ENCODE measurements at places on chromosomes 1 and 21.

GRCh38 chr1:183180218-183180617 is 5.8 kb upstream of the LAMC2 start:
- no peak for DNase-seq

DNA sequence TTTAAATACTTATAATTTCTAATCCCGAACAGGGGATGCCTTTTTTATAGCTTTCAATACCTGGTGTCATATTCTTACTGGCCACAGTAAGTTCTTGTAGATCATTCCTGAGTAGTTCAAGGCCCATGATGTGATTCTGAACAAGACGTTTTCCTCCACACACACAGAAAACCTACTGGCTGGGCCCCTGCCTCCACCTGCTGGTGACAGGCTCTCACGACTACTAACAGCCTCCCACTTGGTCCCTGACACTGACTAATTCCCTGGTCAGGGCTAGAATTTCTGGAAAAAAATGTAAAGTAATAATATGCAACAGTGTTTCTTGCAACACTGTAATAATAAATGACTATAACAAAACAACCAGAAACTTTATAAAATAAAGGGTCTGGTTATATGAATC is 50.4 kb upstream of the RIPK4 start:
- DNase-seq, result peak; percentile 57

- no peak for DNase-seq
These were observed 54.3 kb upstream of the GOLT1A start for GRCh38 chr1:204268101-204268500.

DNA sequence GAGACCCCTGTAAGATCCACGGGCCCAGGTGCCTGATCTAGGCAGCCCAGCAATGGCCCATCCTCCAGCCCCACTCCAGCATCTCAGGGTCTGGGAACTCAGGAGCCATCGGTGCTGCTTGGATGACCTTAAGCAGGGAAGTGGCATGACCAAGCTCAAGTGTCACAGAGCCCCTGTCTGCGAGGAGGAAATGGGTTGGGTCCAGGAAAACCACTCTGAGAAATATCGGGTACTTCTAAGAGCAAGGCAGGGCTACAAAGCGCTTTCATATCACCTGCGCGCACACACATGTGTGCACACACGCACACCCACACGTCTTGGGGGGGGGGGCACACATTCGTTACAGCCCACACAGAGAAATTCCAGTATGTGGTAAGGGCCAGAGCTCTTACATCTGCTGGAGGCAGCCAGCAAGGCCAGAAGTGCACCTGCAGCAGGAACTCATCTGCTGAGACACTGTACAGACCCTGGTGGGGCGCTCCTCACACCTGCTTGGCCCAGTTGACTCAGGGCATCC is 32.6 kb upstream of the SPOCD1 start:
- no peak for DNase-seq

- no peak for DNase-seq
These were observed 216.4 kb downstream of the LTN1 start for GRCh38 chr21:28776251-28776650.

GRCh38 chr1:221939607-221940006 is 197.7 kb upstream of the DUSP10 start:
- DNase-seq, result no peak

GRCh38 chr1:185432948-185433347 is 115.9 kb upstream of the IVNS1ABP start:
- no peak for DNase-seq

DNA sequence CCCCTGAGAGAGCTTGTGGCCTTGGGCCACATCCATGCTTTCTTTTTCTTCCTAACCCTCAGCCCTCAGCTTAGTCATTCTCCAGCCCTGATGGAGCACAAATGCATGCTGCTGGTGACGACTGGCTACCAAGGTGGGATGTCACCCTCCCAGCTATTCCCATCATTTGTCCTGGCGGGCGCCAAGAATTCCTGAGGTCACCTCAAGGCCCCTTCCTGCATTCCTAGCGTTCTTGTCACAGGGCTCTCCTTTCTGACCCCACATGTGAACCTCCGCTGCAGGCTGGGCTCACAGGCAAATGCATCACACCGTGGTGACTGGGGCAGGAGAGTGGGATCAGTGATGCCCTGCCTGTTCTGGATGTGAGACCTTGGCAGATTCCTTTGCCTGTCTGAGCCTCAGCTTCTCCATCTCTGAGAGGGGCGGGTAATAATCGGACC is 53.4 kb upstream of the IFFO2 start:
- no peak for DNase-seq

- no peak for DNase-seq
These were observed at the start of gene SLC44A3 for GRCh38 chr1:94819945-94820746. Gene SLC44A3, plus strand, starts transcription at chr1:94820357. Its CDS starts 95 bp downstream, at chr1:94820452.

DNA sequence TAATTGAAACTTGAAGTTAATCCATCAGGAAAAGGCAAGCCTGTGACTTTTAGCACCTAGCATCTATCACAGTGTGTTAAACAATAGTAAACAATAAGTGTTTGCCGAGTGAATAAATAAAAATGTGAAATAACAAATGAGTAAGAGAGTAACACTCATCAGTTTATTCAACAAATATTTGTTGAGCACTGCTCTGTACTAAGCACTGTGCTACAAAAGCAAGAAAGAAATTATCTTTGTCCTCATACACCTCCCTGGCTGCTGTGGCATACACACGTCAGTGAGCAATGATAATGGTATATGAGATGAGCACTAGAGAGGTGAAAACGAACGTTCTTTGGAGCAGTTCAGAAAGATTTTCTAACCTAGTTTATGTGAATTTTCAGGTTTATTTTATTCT is 295.0 kb upstream of the LRRC7 start:
- no peak for DNase-seq

DNA sequence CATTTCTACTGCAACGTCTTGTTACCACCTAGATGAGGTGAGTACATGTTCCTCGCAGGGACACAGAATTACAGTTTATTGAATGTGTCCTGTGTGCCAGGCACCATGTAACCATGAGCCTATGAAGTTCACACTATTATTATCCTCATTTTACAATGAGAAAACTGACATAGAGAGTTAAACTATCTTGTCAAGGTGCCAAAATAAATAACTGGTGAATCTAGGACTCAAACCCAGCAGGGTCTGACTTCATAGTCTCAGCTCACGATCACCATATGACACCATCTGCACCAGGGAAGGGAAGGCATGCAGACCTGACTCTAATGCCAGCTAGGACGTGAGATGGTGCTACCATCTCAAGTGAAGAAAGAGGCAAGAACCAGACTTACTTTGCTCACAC is 2.4 kb downstream of the SELE start:
- no peak for DNase-seq

GRCh38 chr1:195005338-195005737 is 1602.9 kb downstream of the KCNT2 start:
- DNase-seq, result no peak

DNA sequence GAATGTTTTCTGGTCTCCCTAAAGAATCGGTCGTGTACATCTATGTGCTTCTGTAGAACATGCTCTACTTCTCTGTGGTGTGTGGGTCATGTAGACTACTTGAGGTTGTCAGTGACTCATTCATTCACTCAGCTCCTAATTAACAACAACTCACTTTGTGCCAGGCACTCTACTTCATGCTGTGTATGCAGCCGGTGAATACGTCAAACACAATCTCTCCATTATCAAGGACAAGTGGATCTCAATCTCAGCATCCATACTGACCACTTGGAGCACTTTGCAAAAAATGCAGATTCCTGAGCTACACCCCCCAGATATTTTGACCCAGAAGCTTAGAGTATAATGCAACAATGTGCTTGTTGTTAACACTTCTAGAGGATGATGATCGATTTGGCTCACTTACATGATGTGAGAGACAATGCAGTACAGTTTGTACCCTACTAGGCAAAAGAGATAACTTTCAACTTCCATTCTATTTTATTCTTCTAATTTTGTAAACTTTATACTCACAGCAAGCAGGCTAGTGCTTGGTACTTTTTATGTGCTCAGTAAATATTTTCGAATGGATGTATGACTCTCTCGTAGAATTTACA is 508.6 kb upstream of the ADAMTS5 start:
- DNase-seq, result no peak

- no peak for DNase-seq
These were observed 12.6 kb downstream of the MCL1 start for GRCh38 chr1:150566589-150567340.

DNA sequence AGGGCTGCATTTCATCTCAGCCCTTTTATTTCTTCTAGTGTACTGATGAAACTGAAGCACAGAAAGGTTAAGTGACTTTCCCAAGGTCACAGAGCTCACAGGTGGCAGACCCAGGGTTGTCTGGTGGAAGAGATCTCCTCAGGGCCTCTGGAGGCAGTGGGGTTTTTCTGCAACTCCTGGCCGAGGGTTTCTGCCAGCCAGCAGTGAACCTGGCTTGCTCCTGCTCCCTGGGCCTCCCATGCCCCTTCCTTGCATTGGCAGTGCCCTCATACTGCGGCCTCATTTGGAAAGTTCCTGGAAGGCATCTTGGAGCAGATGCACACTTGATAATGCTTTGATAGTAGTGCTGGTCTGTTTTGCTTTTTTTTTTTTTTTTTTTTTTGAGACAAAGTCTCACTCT is 7.7 kb downstream of the GALNT2 start:
- no peak for DNase-seq

DNA sequence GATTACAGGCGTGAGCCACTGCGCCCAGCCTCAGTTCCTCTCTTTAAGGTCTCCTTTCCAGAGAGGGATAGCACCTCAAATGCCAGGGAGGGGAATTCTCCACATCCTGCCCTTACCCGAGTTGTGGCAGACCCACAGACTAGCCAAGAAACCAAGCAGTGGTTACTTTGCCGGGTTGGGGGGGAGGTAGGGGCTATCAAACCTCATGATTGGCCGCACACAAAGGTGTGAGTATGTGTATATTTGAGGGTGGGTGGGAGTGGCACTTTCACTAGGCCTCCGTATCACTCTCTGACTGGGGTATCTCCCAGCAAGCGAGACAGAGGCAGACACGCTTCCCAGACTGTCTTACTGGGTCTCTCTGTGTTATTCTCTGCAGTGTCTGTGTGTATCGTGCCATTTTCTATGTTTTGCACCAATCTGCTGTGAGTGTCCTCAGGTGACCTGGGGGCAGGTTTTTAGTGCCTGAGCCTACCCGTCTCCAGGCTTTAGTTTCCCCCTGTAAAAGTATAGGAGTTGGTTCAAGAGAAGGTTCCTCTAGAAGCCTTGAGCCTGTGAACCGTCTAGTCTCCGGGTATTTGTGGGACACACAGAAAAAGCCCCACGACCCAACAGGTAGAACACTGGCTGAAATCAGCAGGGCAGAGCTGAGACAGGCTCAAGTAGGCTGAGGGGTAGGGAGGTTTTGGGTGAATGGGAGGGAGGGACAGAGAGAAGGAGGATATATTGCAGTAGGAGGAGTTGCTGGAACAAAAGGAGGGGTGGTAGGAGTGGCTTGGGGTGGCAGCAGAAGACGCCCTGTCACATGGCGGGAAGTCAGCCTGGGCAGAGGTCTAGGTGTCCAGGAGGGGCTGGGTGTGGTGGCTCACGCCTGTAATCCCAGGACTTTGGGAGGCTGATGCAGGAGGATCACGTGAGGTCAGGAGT is 10.3 kb downstream of the LMNA start:
- peak; percentile 87 for DNase-seq

DNA sequence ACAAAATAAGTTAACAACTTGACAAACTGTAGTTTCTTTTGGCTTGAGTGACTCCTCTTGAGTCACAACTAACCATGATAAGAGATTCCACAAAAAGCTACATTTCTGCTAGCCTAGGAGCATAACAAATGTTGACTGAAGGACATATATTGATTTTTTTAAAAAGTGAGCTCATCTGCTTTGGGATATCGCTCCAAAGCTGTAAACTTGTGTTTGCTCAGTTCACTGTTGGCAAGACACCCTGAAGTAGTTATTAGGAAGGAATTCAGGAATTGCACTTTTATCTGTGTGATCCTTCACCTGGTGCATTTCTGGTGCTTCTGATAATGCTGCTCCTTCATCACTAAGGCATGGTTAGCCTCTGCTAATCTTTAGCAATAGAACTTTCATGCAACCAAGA is 23.7 kb downstream of the RWDD3 start:
- no peak for DNase-seq

DNA sequence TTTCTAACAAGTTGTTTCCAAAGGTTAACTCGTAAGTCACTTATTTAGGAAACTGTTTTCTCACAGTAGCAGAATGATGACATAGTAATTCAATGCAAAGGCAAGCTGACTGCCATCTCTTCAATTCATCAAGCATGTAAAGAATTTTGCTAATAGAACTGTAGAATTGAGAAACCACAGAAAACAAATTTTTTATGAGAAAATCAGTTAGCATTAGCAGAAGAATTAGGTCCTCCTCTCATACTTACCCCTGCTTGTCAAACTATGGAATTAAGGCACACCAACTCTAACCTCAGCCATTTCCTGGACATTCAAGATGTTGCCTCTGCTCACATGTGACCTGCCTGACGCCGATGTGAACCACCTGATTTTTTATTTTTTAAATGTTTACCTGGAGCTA is 115.2 kb downstream of the LRRC40 start:
- no peak for DNase-seq

- no peak for DNase-seq
These were observed 92.4 kb downstream of the KCNJ15 start for GRCh38 chr21:38349111-38349746.

GRCh38 chr1:234322979-234323378 is 50.3 kb upstream of the COA6 start:
- DNase-seq, result peak; percentile 58

GRCh38 chr1:204295671-204296070 is 64.1 kb downstream of the PLEKHA6 start:
- no peak for DNase-seq
